Muscle of arm (tissue), 14 donors: ENCODE measurements at places on chromosomes 4 and X. TPM values are rescaled to one million over a fixed set of nuclear protein-coding genes. Genes with fewer than 3 reads are reported as not detected.
A peak's percentile ranks its signal among the peaks of the same experiment; 100 is the strongest.

DNA sequence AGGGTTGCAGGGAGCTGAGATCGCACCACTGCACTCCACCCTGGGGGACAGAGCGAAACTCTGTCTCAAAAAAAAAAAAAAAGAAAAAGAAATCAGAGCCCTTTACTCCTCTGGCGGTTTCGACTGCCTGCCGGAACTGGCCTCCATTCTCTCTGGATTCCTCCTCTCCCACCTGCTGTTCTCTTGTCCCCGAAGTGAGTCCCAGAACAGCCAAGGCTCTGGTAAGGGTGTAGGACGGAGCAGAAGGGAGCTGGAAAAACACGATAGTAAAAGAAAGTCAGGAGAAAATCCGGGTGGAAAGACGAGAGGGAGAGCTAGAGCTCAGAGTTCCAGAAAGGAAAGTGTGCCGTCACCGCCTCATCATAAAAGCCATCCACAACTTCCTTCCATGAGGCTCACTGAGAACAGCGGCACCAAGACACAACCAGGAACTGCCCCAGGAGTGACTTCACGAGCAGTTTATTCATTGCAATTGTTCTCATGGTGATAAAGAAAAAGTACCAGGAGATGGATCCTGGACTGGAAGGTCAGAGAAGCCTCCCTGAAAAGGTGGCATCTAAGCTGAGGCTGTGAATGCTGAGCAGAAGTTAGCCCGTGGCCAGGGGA, 12.3 kb downstream of the TLR3 start:
- no peak for DNase-seq

GRCh38 chr4:126961661-126962060, 671.1 kb upstream of the INTU start:
- no peak for DNase-seq

DNA sequence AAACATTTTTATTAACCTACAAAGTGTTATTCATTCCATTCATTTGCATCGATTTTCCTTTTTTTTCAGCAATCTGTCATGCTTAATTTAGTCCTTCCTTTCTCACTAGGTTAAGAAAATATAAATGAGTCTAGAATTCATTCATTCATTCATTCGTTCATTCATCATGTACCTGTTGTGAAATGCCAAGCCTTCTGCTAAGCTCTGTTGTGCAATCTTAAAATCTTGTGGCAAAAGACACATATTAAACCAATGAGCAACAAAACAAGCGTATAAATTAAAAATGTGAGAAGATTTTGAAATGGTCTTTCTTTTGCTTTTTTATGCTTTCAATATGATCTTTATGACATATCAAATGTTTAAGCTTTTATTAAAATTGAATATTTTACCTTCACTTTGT, 88.6 kb upstream of the MAD2L1 start:
- no peak for DNase-seq

- DNase-seq, result peak; percentile 51
Observed at GRCh38 chrX:8815460-8816065, 14.4 kb upstream of the FAM9A start.

DNA sequence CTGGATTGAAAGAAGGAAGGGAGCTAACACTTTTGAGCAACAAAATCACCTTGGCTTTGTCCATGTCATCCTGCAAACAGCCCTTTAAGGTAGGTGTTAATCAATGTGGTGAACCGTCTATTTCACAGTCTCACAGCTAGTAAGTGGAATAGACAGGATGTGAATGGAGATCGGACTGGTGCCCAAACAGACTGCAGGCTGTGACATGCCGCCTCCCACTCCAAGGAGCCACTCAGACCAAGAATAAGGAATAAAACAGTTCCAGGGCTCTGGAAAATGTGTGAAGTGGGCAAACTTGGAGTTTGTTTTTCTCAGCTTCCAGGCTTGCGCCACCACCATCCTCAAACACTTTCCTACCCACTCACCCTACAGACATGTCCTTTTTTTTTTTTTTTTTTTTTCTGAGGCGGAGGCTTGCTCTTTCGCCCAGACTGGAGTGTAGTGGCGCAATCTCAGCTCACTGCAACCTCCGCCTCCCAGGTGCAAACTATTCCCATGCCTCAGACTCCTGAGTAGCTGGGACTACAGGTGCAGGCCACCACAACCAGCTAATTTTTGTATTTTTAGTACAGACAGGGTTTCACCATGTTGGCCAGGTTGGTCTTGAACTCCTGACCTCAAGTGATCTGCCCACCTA, 57.7 kb upstream of the SEC24B start:
- no peak for DNase-seq

DNA sequence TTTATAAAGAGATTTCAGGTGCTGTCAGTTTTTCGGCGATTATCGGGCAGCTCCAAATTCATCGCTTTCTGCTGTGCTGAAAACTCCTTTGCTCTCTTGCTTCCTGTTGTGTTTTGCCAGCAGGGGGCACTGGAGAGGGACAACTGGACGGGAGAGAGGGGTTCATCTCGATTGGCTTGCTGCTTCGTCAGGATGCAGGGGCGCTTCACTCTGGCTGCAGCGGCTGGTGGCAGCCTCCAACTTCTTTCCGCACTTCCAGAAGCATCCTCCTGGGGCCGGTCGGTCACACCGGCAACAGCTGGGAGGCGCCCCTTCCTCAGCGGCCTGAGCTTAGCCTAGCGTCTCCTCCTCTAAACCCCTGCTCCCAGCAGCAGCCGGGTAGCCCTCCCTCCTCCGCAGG, 29.5 kb downstream of the MSL3 start:
- peak; percentile 37 for DNase-seq

MYOZ2 gene
- polyA plus RNA-seq, result 300 TPM
